Stimulated activated CD4-positive, alpha-beta T cell treated with anti-CD3 and anti-CD28 coated beads, Interleukin-12 subunit alpha, Interleukin-12 subunit beta, amount 100 ng/mL, for 48 hours (primary cell): ENCODE measurements at places on chromosomes 5 and 9.

DNA sequence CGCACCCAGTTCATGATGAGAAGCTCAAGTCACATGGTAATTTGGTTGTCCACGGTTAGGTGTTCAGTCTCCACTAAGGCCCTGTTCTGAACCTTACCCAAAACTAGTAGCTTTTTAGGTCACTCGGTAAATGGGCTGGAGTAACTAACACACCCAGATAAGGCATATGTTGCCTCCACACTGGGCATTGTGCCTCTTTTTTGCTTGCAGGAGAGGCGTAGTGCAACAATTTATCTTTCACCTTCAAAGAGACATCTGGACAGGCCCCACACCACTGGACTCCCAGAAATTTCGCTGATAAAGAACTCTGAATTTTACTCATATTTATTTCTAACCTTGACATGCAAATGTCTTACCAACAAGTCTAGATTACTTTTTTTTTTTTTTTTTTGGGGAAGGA, 16.8 kb upstream of the PTGES start:
- no peak for DNase-seq

DNA sequence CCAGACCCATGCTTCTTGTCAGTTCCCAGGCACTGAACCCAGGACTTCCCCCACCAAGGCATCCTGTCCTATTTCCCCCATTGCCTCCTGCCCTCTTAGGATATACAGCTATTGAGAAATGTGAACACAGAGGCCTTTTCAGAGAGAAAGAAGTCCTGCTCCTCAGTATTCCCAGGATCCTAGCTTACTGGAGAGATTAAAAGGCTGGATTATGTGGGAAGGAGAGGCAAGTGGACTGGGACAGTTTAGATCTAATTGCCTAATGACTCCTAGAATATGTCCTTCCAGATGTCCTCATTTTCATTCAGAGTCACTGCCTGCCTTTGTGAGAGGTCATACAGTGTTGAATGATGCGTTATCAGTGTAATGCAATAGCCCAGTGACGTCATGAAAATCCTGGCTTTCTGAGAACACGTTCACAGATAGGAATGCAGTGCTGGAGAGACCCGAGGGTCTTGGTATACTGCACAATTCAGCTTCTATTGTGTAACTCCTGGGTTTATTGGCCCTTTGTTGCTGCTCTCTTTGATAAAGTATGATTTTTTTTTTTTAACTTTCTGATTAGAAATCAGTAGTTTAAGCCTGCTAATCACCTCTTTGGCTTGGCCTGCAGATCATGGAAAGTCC, 26.2 kb downstream of the WWC1 start:
- DNase-seq, result no peak

GRCh38 chr5:178940569-178941360, at the start of gene ZNF454:
Gene ZNF454, plus strand, starts transcription at chr5:178941198. Its CDS starts 1,594 bp downstream, at chr5:178942792.
- no peak for DNase-seq

DNA sequence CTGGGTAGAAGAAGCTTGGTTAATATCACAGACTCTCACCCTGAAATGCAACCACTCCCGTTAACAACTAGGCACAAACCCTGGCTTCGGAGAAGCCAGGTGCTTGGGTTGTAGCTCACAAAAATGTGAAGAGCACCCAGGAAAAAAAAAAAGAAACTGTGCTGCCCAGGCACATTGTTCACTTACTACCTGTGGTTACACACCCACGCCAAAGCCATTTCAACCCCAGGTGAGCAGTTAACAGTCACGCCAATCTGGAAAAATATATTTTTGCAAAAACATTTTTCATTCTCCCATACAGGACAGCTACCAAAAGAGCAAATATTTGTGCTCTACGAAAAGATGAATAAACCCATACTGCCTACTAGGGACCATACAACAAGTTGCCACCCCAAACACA, 49.2 kb downstream of the SIL1 start:
- DNase-seq, result no peak

- DNase-seq, result no peak
These were observed 109.5 kb upstream of the MAN2A1 start for GRCh38 chr5:109580225-109580624.

- no peak for DNase-seq
These were observed 564.0 kb upstream of the MEF2C start for GRCh38 chr5:89447027-89447426.

DNA sequence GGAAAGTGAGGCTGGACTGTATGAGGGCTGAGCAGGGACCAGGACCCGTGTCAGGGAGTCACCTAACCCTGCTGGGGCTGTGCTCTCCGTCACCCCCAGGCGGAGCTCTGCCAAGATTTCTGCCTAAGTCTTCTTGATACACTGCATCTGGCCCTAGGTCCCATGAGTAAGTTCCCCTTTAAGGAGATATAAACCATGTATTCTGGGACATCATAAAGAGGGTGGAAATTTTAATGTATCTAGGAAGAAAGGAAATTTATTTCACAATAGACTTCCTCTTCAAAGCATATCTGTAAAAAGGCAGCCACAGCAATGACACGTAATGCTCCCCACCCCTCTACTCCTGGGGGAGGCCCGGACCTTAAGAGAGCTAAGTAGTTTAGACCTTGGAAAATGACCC, 183.4 kb downstream of the FBXL7 start:
- DNase-seq, result no peak

GRCh38 chr9:76552751-76553455, 93.9 kb downstream of the GCNT1 start:
- no peak for DNase-seq

GRCh38 chr9:88587182-88587581, 52.2 kb downstream of the NXNL2 start:
- DNase-seq, result no peak

- DNase-seq, result no peak
These were observed 35.7 kb upstream of the PPP1R26 start for GRCh38 chr9:135443797-135444425.

DNA sequence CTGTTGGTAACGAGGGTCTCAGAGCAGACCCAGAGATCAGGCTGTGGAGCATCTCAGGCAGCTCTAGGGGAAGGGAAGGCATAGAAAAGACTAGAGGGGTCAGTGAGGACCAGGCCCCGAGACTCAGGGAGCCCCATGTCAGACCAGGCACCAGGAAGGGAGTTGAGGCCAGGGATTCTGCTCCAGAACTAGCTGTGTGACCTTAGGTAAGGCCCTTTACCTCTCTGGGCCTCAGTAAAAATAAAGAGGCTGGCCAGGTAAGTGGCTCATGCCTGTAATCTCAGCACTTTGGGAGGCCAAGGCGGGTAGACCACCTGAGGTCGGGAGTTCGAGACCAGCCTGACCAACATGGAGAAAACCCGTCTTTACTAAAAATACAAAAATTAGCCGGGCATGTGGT, 176.4 kb upstream of the IER5L start:
- no peak for DNase-seq

DNA sequence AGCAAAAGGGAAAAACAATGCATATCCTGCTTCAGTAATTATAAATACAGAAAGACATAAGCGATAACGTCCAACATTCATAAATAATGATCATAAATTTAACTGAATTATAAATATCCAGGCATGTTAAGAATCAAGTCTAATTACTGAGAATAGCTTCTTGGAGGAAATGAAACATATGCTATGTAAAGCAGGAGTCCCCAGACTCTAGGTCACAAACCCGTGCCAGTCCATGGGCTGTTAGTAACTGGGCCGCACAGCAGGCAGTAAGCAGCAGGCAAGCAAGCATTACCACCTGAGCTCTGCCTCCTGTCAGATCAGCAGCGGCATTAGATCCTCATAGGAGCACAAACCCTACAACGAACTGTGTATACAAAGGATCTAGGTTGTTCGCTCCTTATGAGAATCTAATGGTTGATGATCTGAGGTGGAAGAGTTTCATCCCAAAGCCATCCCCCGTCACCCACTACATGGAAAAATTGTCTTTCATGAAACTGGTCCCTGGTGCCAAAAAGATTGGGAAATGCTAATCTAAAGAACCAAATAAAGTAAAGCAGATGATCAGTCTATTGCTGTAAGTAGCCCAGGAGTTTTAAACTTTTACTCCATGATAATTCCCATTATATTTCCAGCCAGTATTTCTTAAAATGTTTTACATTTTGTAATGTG, 50.4 kb downstream of the CERT1 start:
- no peak for DNase-seq

DNA sequence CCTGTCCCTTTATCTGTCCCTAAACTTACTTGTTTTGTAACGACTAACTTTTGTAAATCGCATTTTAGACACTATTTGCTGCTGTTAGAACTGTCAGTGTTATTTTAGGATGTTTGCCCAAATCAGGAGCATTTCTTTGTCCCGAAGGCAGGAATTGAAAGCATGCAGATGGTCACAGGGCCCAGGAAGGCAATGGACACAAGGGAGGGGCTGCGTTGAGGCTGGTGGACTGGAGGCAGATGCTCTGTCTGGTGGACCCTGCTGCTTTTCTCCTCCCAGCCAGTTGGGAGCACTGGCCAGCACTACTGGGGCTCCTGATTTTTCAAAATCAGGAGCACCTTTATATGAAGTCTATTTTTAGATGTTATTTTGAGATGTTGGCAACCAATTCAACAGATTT, 31.7 kb downstream of the DOCK2 start:
- no peak for DNase-seq

DNA sequence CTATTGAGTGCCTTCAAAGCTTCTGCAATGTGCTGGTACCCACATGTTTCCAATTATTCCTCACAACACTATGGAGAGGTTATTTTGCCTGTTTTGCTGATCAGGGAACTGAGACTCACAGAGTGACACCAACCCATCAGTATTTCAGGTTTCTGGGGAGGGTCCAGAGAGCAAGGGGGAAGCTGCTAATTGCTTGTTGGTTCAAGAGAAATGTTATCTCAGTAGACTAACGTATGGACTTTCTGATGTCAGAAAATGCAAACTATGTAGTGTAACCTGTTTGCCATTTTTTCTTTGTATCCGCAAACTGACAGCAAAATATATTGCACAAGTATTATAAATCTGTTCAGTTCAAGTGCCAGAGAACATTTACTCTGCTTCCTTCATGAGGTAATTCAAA, 108.3 kb upstream of the MSX2 start:
- no peak for DNase-seq

DNA sequence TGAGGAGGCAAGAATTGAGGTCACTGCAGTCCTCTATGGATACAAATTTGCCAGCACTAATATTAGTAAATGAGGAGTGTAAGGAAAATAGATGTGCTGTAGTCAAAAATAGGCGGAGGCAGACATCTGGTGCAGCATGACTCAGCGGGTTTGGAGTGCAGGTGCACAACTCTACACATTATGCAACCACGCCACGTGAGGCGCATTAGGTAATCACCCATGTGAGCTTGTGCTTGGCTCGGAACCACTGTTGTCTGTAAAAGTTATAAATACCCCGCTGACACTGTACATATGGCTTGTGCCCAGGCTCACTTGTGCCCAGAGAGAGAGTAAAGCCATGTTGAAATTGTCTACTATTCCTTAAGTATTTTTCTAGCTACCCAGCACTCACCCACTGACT, 623.5 kb upstream of the NUDT12 start:
- no peak for DNase-seq

DNA sequence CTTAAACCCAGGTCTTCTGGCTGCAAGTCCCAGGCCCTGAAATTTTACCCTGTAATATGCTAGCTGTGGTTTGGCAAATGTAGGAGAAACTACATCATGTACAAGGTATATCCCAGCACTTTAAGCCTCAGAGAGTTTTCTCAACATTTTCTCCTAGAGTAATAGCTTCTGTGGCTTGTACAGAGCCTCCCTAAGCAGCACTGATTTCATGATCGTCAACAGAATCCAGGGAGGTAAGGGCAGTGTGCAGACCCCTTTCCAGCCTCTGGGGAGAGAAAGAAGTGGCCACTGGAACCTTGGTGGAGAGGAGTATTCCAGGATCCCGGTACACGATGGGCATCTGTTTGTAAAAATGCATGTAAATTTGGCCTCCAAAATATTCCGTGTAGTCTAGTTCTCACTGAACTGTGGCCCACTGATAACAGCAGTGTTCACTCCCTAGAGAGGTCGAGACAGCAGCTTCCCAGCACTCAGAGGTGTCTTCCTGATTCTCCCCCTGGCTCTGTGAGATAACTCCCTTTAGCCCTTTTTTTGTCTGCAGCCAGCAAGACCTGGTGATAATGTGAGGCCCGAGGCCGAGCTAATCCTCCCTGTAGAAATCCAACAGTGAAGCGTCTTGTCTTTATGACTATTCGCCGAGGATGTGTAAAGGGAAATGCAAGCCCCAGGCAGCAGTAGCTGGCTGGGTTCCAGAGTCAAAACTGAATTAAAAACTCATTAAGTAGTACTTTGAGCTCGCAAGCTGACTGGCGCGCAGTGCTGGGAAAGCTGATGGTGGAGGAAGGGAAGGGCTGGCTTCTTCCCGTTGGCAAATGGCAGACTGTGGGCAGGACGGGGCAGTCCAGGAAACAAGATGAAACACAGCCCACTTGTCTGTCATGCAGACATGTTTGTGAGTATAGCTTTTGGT, 59.0 kb downstream of the MAP1B start:
- DNase-seq, result no peak

DNA sequence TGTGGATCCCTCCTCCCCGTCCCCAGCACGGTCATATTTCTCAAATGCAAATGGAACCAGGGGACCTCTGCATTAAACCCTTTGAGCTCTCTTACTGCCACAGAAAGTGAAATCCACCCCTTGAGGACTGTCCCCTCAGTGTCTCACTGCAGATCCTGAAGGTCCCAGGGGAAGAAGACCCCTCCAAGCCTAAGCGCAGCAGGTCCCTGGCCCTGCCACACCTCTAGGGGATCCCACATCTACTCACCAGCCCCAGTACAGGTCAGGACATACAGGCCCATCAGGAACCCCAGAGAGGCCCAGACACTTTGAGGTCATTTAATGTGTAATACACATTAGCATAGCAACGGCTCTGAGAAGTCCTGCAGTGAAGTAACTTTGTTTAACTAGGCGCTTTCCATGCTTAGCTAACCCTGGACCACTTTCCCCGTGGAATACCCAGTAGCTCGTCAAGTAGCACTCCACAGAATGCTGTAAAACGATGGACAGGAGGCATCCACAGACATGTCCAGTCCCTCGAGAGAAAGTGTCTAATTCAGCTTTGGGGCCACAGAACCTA, 54.7 kb upstream of the ALDH1B1 start:
- DNase-seq, result no peak

GRCh38 chr5:140148508-140148907, 22.8 kb downstream of the IGIP start:
- no peak for DNase-seq

GRCh38 chr5:32018476-32019436, 155.4 kb downstream of the GOLPH3 start:
- no peak for DNase-seq

- DNase-seq, result no peak
These were observed 132.7 kb downstream of the PAPPA start for GRCh38 chr9:116286297-116286696.

DNA sequence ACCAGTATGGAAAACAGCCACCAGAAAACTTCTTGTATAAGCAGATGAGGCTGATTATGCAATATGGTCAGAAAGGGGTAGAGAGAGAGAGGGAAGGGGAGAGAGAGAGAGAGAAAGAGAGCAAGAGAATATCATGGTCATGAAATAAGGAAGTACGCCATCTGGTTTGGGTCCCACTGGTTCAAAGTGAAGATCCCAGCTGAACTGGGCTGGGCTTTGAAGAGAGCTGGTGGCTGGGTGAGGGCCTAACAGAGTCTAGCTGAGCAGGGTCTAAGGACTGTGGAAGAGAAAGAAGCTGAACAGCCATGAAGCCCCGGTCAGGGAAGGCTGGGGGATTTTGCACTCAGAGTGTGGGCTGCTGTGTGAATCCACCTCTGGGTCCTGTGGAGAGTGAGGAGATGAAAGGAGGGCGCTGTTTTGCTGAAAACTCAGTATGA, 14.6 kb downstream of the TRIM14 start:
- no peak for DNase-seq

- no peak for DNase-seq
These were observed 152.8 kb upstream of the IFNE start for GRCh38 chr9:21634951-21635350.
